ENCODE measurements at places on chromosomes 5 and 9.

DNA sequence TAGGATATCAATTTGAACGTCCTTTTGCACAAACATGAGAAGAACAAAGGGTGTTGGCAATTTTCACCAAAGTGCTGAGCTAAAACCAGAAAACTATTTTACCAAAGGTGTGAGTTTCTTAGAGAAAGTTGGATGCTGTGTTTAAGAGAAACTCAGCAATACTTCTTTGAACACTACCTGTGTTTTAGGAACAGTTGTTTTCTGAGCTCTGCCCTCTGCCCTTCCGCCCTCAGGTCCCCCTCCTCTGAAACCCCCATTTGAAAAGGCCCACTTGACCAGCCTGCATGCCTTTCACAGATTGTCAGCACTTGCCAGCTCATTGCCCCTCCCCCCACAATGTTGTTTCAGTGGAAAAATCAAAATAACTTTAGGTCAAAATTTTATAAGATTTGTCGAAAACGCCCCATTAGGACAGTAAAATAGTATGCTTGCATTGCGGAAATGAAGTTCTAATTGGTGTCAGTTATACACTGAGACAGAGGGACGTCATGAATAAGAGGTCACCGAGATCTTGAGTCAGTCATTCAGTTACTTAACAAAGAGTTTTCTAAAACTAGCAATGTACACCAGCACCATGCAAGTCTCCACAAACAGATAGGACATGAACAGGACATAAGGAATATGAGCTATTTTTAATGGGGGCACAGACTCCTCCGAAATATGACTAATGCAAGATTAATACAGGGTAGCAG, 61.9 kb upstream of the IL7R start:
- DNase-seq = no peak

- DNase-seq = no peak
These were observed 61.6 kb downstream of the KCTD16 start for GRCh38 chr5:144232285-144232684.

DNA sequence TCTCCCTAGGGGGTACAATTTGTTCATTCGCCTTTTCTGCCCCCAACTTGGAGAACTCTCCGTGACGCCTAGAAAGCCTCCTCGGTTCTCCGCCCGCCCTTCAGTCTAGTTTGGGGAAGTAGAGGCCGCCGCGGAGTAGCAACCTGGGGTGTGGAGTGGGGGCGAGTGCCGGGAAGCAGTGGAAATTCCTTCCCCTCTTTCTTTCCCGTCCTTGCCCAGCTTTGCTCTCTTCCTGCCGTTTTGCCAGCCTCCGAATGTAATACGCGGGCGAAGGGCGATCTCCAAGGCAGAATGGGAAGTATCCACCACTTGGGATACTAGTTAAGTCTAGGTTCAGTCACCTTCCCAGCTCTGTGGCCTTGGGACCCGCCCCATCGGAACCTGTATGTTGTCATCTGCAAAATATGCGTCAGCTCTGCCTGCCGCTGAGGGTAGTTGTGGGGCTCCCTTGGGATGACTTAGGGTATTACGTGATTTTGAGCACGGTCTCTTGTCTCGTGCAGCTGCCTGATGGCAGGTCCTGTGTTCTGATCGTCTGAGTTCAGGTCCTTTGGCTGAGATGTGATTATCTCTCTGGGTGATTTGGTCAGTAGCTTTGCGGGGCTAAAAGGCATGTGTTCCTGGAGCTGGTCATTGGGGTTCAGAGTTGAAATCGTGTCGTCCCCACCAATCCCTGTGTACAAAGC, 724 bp downstream of the PAM start:
- DNase-seq = peak; percentile 97

GRCh38 chr9:3014178-3014577, 170.3 kb upstream of the PUM3 start:
- no peak for DNase-seq

- DNase-seq = no peak
These were observed 194.0 kb upstream of the NMUR2 start for GRCh38 chr5:152599096-152599495.

GRCh38 chr5:111820072-111820471, 63.1 kb upstream of the NREP start:
- no peak for DNase-seq

DNA sequence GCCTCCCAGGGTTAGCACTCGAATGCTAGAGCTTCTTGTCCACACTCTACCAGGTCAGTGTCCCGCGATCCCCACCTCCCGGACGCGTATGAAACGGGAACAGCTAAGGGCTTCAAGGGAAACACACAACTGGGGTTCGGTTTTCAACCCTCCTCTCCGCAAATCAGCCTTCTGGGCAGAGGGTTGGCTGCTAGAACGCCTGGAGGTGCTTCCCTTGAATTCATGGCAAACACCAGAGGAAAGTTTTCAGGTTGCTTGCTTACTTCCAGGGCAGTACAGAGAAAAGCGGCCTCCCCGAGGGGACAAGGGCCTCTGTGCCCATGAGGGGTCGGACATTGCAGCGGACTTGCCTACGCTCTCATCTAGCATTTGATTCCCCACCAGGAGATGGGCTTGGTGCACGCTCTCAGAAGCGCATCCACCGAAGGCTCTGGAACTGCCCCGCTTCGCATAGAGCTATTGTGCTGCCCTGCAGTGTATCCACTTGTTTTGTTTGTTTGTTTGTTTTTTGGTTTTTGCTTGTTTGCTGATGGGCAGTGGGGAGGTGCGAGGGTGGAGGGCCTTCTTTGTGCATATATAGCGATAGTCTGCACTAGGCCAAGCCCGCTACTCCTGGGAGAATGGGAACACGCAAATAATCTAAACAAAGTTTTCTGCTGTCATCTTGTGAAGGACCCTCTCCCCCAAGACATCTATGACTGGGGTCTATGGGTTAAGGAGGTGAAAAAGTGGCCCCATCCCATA, 1.3 kb upstream of the DMRT3 start:
- DNase-seq = no peak

DNA sequence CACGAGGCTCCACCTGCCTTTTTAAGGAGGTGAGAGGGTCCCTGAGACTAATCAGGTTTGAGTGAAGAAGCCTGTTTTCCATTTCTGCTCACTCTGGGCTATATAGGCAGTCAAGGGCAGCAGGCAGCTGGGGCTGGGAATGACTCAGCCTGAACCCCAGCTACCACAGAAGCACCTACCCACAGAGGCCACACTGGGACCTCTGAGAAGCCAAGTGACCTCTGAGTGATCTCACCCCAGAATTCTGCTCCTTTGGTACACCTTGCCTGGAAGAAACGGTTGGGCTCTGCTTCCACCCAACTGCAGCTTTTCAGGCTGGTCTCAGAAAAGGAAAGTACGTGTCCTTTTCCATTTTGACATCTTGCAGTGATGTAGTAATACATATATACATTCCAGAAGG, 6.8 kb downstream of the FAM219A start:
- DNase-seq = no peak

GRCh38 chr9:16001856-16002255, 449.0 kb downstream of the CCDC171 start:
- no peak for DNase-seq

DNA sequence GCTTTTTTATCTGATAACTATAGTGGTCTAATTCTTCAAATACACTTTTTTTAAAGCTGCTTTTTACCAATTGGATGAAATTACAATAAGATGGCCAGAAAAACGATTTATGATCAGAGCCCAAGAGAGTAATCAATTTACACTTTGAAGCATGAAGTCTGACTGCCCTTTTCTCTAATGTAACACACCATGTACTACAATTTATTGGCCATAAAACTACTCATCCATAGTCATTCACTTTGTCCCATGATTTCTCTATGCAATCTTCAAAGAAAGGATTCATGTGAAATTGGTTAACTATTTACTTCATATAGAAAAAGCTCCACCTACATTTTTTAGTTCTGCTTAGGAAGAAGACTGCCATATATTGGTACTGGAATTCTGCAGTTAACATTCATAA, 73.6 kb upstream of the CAST start:
- no peak for DNase-seq

DNA sequence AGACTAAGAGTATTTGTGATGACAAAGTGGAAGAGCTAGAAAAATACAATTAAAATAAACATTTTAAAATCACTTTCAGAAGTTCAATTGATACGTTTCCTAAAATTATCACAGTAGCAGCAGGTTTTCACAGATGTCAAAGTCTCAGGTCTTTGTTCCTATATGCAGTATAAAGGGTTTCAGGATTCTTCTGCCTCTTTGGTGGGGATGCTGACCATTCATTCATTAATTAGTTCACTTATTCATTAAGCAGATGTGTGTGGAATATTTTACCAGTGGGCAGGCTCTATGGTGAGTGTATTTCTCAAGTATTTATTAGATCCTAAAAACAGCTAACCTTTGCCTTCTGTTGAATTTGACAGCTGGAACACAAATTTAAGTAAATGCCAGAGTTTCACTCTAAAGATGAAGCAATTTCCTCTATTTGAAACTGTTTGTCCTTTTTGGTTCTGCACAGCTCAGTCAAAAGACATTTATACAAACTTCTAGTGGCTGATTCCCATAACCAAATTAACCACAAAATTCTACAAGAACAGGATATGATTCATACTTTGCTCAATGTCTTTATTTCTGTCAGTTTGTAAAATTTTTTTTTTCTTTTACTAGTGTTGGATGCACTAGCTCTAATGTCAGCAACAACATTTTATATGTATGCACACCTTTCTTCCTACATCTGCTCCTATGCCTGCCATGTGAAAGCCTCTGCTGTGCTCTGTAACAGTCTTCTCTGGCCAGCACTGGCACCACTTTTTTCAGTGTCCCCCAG, 75.9 kb upstream of the PRR16 start:
- DNase-seq = peak; percentile 23

- DNase-seq = no peak
These were observed 140.6 kb upstream of the LIFR start for GRCh38 chr5:38697013-38697412.

- peak; percentile 73 for DNase-seq
These were observed 995.8 kb upstream of the WWC1 start for GRCh38 chr5:167295681-167296005.

DNA sequence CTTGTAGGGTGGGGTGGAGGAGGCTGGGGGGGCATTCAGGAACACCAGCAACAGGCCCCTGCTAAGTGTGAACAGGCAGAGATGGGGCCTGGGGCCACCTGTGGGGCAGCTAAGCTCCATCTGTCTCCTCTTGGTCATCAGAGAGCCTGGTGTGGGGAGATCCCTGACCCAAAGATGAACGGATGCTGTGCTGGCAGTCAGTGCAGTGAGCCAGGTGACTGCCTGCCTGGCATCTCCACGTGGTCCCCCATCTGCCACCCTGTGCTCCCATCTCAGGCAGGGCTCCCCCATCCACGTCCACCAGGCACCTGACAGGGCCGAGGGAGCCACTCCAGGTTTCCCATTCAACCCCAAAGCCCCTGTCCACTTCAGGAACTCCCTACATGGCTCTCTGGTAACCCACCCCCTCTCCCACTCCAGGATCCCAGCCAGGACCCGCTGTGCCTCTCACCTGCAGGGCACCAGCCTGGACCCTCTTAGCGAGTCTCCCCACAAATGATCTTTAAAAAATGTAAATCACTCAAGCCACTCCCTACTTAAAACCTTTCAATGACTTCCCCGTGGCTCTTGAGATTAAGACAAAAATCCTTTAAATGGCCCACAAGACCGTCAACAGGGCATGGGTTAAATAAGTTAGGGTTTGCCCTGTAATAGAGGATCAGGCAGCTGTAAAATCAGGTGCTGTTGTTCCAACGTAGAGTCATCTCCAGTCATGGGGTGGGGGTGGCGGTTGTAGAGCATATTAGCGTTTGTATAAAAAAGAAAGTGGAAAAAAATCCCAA, 60.8 kb downstream of the LMX1B start:
- no peak for DNase-seq

DNA sequence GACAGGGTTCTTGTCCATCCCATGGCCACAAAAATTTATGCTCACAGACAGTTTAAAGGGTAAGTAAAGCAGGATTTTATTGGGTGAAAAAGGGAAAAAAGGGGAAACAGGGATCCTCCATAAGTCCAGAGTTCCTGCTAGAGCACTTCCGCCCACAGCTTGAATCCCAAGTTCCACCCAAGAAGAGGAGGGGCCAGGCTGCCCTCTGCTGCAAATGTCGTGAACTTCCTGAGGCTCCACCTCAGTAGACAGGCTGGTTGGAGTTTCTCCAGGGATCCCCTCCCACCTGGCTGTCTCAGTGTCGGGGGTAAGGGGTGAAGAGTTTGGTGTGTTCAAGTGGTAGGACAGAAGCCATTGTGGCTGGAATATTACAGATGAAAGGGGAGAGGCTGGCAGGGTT, 275.0 kb upstream of the SGCD start:
- DNase-seq = no peak

DNA sequence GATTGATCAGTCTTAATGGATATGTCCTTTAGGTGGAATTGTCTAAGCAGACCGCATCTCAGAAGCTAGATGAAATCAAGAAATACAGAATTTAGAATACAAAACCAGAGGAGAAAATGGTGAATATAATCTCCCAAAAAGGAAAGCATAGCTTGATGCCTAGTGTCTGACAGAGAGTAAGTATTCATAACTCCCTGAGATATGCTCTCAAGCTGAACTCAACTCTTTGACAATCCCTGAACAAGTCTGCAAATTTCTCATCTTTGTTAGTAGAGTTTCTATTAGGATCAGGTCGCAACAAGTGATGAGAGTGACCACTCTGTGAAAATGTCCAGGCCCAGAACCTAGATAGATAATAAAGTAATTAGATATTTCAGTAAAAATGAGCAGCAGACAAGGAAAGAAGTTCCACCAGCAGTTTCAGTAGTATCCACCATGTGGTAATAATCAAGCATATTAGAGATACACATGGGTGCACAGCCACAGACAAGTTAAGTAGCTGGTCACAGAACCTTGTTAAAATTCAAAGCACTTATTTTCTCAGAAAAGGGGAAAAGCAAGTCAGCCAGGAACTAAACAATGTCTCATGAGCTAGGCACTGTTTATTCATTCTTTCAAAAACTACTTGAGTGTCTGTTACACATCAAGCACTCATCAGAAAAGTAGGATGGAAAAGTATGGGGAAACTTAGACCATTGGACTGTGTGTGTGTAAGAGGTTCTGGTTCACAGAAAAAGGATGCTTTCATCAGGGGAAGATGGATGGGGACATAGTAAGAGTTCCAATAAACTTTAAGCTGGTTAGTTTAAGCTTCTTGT, 481.5 kb upstream of the TUSC1 start:
- DNase-seq = no peak

DNA sequence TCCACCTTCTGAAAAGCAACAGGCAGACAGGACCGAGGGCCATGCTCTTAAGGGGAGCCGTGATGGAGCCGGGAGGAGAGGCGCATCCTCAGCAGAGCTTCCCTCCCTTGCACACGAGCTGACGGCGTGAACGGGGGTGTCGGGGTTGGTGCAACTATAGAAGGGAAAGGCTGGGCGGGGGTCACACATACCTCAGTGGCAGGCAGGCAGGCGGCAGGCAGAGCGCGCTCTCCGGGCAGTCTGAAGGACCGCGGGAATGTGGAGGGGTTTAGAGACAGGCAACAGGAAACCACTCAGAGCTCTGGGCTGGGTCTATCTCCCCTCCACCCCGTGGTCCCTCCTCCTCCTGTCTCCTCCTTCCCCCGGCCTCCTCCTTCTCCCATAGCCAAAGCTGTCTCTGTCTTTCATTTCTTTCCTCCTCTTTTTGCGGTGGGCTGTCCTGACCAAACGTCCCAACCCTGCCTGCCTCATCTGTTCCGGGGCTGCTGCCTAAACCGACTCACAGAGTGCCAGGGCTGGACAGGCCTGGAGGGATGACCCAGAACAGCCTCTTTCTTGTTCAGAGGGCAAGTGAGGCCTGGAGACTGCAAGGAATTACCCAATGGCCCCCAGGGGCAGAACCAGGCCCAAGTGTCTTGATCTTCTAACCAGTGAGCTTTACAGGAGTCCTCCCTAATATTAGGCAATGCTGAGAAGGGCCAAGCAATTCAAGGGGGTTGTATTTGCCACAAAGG, at the start of gene SPARC:
SPARC (minus strand) TSS at position 242 of the 734 bp plus-strand sequence. CDS start 10,727 bp downstream, outside the sequence.
- DNase-seq = no peak
